RPMI7951 (cell line): ENCODE measurements at places on chromosomes 3 and 15.

GRCh38 chr15:60914360-60914759, 314.7 kb downstream of the RORA start:
- DNase-seq, result no peak

DNA sequence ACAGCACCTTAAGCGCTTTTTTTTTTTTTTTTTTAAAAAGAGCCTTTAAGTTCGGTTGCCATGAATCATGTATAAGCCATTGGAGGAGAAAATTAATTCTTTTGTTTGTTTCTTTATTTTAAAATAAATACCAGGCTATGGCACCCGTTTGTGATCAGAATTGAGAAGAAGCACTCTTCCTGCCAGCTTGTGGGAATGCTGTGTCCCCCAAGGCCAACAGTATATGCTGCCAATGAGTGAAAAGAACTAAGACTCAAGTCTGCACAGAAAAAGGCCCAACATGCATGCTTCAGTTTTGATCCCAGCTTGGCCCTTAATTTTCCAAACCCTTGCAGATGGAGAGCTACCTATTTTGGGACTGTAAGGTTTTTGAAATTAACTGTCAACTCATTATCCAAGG, 90.5 kb downstream of the LRRC3B start:
- DNase-seq, result no peak

GRCh38 chr15:98612490-98613110, 35.7 kb upstream of the IGF1R start:
- DNase-seq, result peak; percentile 15

GRCh38 chr3:190375246-190375645, 12.7 kb upstream of the CLDN16 start:
- DNase-seq, result no peak

- DNase-seq, result no peak
Measured at GRCh38 chr3:122612696-122613095, 35.2 kb downstream of the PARP15 start.
